ENCODE measurements at places on chromosomes 6 and 20. TPM values are rescaled to one million over a fixed set of nuclear protein-coding genes. Genes with fewer than 3 reads are reported as not detected.
A peak's percentile ranks its signal among the peaks of the same experiment; 100 is the strongest.

- H3K27ac ChIP-seq = no peak overlapping the region
- no peak for DNase-seq
- no peaks in the 10 kb centered on the region for H3K36me3 ChIP-seq
- H3K4me1 ChIP-seq = peaks cover 3% of the 10 kb centered on the region
- no peaks in the 10 kb centered on the region for H3K27me3 ChIP-seq
These were observed 328.5 kb upstream of the QKI start for GRCh38 chr6:163085861-163086623.

DNA sequence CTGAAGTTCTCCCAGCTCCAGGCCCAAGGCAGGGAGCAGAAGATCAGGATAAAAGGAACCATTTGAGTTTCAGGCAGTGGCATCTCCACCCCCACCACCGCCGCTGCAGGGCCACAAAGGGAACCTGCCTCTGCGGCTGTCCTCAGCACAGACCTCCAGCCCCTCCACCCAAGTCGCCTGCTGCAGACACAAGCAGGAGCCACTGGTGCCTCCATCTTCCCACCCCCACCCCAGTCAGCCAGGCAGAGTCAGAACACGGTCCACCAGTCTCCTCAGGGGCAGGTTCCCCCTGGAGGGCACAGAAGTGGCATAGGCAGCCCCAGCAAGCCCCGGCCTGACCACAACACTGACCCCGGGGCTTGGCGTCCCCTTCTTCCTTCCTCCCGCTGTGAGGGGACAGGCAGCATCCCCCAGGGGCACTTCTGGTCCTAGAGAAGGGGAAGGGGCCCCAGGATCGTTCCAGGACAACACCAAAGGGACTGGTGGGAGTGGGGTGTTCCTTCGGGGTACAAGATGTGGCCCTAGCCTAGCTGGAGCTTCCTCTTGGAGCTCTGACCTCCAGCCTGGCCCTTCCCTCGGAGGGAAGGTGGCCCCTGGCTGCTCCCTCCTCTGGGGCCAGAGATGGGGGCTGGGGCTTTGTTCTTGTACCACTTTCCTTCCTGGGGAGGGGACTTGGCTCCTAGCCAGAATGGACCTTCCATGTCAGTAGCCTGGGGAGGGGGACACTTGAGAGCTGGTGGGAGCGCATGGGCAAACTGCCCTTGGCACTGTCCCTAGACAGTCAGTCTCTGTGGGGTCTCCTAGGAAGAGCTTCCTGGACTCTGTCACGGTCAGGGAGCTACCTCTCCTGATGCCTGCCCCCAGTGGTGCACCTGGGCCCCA lies 36.0 kb downstream of the YTHDF1 start:
- no peak for DNase-seq
- H3K27ac ChIP-seq = no peak overlapping the region
- H3K36me3 ChIP-seq = no peaks in the 10 kb centered on the region
- H3K4me1 ChIP-seq = no peaks in the 10 kb centered on the region
- H3K27me3 ChIP-seq = peaks cover 34% of the 10 kb centered on the region

GRCh38 chr20:58813369-58813768 lies 37.3 kb downstream of the GNAS-AS1 start:
- no peak for DNase-seq
- H3K4me1 ChIP-seq = peaks cover 19% of the 10 kb centered on the region
- no peaks in the 10 kb centered on the region for H3K36me3 ChIP-seq
- peaks cover 8% of the 10 kb centered on the region for H3K27me3 ChIP-seq
- H3K4me3 ChIP-seq = no peak overlapping the region
- H3K27ac ChIP-seq = no peak overlapping the region

DNA sequence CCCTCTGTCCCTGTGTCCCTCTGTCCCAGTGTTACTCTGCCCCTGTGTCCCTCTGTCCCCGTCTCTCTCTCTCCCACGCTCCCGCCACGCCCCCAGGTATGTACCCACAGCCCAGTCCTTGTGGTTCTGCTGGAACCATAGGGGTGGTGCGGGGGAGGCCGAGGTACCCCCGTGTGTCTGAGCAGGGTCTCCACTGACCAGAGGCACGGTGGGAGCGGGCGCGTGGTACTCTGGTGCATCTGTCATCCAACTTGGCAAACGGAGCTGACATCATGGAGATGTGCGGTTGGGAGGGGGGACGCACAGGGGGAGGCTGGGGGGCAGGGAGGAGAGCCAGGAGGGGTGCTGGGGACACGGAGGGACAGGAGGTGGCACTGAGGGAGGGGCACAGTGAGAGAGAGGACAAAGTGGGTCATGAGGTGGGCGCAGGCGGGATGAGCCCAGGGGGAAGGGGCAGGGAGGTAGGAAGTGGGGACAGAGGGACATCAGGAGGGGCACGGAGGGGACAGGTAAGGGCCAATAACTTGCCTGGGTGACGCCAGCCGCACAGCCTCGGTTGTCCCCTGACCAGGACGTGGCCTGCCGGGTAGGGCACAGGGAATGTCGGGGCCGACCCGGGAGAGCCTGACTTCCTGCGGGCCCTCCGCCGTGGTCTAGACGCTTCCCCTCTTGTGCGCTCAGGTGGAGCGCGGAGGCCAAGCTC lies 163.6 kb upstream of the PDE10A start:
- no peak overlapping the region for H3K27ac ChIP-seq
- no peaks in the 10 kb centered on the region for H3K36me3 ChIP-seq
- no peaks in the 10 kb centered on the region for H3K27me3 ChIP-seq
- no peak for DNase-seq
- no peaks in the 10 kb centered on the region for H3K4me1 ChIP-seq
- no peak overlapping the region for H3K4me3 ChIP-seq

DNA sequence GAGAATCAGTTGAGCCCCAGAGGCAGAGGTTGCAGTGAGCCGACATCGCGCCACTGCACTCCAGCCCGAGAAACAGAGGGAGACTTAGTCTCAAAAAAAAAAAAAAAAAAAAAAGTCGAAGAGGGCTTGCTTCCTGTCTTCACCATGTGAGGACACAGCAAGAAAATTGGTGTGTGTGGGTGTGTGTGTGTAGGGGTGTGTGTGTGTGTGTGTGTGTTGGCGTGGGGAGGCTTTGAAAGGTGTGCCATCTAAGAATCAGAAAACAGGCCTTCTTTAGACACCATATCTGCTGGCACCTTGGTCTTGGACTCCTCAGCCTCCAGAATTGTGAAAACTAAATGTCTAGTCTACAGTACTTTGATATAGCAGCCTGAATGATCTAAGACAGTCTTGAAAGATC lies 6.9 kb upstream of the RBPJL start:
- H3K4me1 ChIP-seq = no peaks in the 10 kb centered on the region
- H3K27me3 ChIP-seq = peaks cover 14% of the 10 kb centered on the region
- DNase-seq = no peak
- no peak overlapping the region for H3K27ac ChIP-seq
- H3K36me3 ChIP-seq = no peaks in the 10 kb centered on the region

GRCh38 chr6:124854338-124854922 lies 107.8 kb upstream of the RNF217 start:
- H3K27me3 ChIP-seq = no peaks in the 10 kb centered on the region
- no peak overlapping the region for H3K4me3 ChIP-seq
- H3K4me1 ChIP-seq = no peaks in the 10 kb centered on the region

- DNase-seq = no peak
- H3K4me1 ChIP-seq = peaks cover 39% of the 10 kb centered on the region
- no peaks in the 10 kb centered on the region for H3K27me3 ChIP-seq
- peak overlapping the region; percentile 71 for H3K4me3 ChIP-seq
- H3K27ac ChIP-seq = peak overlapping the region; percentile 49
- no peaks in the 10 kb centered on the region for H3K36me3 ChIP-seq
These were observed 2.1 kb upstream of the UBE2V1 start for GRCh38 chr20:50115041-50115512.

GRCh38 chr20:4153661-4154238 lies 138.4 kb upstream of the RNF24 start:
- H3K36me3 ChIP-seq = no peaks in the 10 kb centered on the region
- H3K27ac ChIP-seq = no peak overlapping the region
- no peak overlapping the region for H3K4me3 ChIP-seq
- DNase-seq = no peak

DNA sequence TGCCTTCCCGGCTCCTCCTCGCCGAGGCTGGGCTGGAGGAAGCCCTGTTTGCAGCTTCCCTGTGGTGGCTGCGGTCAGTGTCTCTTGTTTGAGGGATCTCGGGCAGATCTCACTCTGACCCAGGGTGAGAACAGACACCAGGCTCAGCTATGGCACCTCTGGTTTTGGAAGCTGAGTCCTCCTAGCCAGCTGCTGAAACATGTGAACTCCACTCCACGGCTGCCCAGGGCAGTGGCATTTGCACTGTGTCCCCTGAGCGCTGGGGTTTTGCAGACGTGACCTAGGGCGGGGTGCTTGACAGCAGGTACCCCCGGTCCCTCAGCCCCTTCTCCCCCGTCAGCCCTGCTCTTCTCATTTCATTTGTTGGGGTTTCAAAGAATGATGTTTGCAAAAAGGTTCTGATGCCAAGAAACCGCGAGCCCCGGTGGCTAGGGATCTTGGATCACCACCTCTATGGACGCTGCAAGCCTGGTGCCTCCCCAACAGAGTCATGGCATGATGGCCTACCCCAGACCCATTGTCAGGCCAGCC lies 55.0 kb upstream of the DACT2 start:
- no peak for DNase-seq
- no peaks in the 10 kb centered on the region for H3K4me1 ChIP-seq
- no peak overlapping the region for H3K4me3 ChIP-seq
- no peak overlapping the region for H3K27ac ChIP-seq
- no peaks in the 10 kb centered on the region for H3K27me3 ChIP-seq
- no peaks in the 10 kb centered on the region for H3K36me3 ChIP-seq

- no peak overlapping the region for H3K27ac ChIP-seq
- no peak overlapping the region for H3K4me3 ChIP-seq
- no peaks in the 10 kb centered on the region for H3K4me1 ChIP-seq
- no peak for DNase-seq
- no peaks in the 10 kb centered on the region for H3K27me3 ChIP-seq
These were observed 124.5 kb downstream of the THEMIS start for GRCh38 chr6:127776320-127776719.

DNA sequence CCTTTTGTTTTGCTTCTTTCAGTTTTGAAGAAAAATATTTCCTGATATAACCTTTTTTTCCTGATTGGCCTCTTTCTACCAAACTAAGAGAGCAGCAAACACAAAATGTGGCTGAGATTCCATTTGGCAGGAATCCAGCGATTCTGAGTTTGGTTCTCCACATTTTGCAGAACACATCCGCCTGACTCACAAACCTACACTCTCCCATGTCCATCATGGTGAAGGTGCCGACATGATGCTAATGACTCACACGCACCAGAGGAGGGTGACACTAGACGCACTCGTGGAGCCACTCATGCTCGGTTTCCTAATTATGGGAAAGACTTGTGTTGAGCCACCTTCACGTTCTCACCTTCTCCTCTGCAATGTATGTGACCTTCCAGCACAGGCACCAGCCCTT lies 45.9 kb upstream of the DUSP22 start:
- no peaks in the 10 kb centered on the region for H3K4me1 ChIP-seq
- H3K27me3 ChIP-seq = no peaks in the 10 kb centered on the region
- no peak overlapping the region for H3K27ac ChIP-seq
- H3K36me3 ChIP-seq = no peaks in the 10 kb centered on the region
- no peak overlapping the region for H3K4me3 ChIP-seq

DNA sequence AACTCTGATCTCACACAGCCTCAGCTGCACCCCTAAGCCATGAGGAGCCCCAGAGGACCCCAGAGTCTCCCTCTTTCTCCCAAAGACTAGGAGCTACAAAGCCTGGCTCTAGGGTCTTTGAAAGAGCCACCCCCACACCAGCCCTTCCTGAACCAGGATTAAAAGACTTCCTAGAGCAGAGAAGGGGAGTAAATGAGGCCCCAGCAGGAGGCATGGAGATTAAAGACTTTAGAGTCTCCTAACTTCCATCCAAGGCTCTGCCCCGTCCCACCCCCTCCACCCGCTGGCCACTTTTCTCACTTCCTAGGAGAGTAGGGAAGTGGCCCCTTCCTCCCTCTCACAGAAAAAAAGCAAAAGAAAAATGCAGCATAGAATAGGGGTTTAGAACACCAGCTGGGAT lies 1.7 kb downstream of the PREX1 start:
- DNase-seq = no peak
- H3K27me3 ChIP-seq = no peaks in the 10 kb centered on the region
- no peak overlapping the region for H3K27ac ChIP-seq
- H3K36me3 ChIP-seq = no peaks in the 10 kb centered on the region
- no peak overlapping the region for H3K4me3 ChIP-seq
- peaks cover 32% of the 10 kb centered on the region for H3K4me1 ChIP-seq

DNA sequence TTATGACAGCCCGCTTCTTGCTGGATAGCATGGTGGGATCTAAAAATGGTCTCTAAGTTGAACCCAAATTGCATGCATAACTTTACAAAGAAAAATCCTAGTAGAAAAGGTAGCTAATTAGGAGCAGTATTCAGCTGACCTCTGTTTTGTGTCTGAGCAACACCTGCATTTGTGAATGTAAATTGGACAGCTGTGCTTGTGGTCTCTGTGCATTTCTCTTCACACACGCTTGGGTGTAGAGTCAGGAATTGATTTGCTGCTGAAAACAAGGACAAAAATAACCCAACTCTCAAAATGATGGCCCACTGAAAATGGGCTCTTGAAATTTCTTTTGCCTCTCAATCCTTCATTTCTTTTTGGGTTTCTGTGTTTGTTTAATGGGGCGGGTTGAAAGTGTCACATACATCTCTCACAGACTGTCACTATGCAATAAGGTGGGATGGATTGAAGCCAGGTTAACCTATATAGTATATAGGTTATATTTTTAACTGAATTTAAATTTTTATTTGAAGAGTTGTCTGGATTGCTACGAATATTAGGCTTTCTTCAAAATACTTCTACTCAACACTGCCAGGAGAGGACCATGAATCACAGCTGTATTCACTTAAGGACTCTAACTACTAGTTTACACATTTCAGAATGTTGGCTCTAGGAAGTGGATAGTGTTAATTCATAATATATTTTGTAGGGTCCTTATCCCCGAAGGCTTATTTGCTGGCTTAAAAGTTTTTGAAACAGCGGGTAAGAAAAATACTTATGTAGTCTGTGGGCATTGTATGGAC lies 46.5 kb downstream of the SOBP start:
- DNase-seq = no peak
- no peak overlapping the region for H3K4me3 ChIP-seq
- H3K4me1 ChIP-seq = no peaks in the 10 kb centered on the region
- H3K27me3 ChIP-seq = no peaks in the 10 kb centered on the region

GRCh38 chr6:105077596-105078385 lies 102.0 kb downstream of the POPDC3 start:
- DNase-seq = peak; percentile 18
- H3K27ac ChIP-seq = no peak overlapping the region
- no peaks in the 10 kb centered on the region for H3K4me1 ChIP-seq
- H3K4me3 ChIP-seq = no peak overlapping the region

GRCh38 chr6:115733426-115733825 lies 327.3 kb downstream of the FRK start:
- no peaks in the 10 kb centered on the region for H3K27me3 ChIP-seq
- no peaks in the 10 kb centered on the region for H3K4me1 ChIP-seq
- H3K36me3 ChIP-seq = no peaks in the 10 kb centered on the region

DNA sequence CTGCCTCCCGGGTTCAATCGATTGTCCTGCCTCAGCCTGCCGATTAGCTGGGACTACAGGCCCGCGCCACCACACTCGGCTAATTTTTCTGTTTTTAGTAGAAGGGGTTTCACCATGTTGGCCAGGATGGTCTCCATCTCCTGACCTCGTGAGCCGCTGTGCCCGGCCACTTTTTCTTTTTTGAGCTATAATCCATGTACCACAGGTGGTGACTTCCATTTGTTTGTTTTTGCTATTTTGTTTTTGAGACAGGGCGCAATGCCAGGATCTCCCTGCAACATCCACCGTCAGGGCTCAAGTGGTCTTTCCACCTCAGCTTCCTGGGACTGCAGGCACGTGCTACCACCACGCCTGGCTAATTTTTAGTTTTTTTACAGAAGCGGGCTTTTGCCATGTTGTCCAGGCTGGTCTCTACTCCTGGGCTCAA lies 8.5 kb downstream of the HSPA1B start:
- no peak for DNase-seq
- peak overlapping the region; percentile 54 for H3K27ac ChIP-seq
- H3K27me3 ChIP-seq = no peaks in the 10 kb centered on the region
- peaks cover 30% of the 10 kb centered on the region for H3K4me1 ChIP-seq
- peaks cover 36% of the 10 kb centered on the region for H3K36me3 ChIP-seq

Gene SLC22A1
- total RNA-seq = 3.2 TPM

Gene TRIM31
- total RNA-seq = not detected

Gene PRRT1
- 0.67 TPM for total RNA-seq

Gene CST1
- not detected for total RNA-seq

Measured in astrocyte (in vitro differentiated cells and primary cell).